Activated T-helper 2 cell treated with anti-CD3 and anti-CD28 coated beads, Interferon-gamma antibody, Interleukin-2, Interleukin-4, amounts not matched to agents 10 μg/mL and 5 μg/mL and 100 μg/mL, durations not matched to agents 14 hours and 24 hours and 36 hours (primary cell): ENCODE measurements at places on chromosomes 3 and 15.

- no peak for DNase-seq
Measured at GRCh38 chr3:159232966-159233365, 431.1 kb downstream of the MFSD1 start.

DNA sequence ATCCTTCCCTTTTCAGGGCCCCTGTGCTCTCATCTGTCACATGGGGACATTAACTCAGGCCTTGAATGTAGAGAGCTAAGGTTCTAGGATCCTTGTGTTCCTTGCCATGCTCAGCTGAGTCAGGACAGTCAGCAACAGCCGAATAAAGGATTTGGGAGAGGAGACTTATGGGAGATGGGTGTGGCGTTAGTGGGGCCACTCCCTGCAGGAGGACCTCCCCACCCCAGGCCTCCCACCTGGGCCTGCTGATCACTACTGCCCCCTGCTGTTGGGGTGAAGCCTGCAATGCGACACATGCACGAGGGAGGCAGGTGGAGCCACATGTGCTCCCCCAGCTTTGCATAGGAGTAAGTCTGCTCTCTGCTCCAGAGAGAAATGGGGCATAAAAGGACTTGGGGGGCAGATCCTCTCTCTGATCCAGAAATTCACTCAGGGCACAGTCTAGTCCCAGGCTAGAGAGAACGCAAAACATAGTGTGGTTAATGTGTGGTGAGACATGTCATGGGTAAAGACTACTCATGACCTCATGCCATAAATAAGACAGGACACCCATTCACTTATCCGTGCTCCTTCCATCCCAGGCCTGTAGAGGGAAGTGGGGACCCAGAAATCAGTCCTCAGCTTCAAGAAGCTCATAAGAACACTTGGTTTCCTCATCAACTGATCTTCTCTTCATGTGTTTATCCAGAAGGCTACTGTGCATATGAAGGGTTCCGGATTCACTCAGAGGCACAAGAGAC is 19.4 kb downstream of the RBP1 start:
- DNase-seq: no peak

DNA sequence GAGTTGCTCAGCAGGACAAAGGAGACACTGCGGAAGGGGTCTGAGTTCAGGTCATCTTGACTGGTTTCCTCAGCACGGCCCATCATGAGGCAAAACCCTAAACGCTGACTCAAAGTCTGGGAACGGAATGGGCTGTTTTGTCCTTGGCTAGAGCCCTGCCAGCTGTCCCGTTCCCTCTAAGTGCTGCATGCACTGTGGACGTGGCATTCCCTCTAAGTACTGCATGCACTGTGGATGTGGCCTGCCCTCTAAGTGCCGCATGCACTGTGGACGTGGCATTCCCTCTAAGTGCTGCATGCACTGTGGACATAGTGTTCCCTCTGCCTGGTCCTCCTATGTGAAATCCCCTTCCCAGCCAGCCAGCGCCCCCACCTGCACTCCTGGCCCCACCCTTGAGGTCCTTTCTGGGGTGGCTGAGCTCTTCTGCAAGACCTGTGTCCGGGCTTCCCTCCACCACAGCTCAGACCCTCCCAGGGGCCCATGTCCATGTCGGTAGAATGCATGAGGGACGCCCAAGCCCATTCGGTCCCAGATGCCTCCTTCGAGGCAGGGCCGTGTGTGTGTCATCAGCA is 36.7 kb downstream of the TM2D3 start:
- DNase-seq: no peak

GRCh38 chr15:83446904-83447709 is at the start of gene SH3GL3:
SH3GL3 (plus strand) TSS chr15:83447341; CDS start chr15:83447534, 193 bp downstream.
- peak; percentile 62 for DNase-seq

DNA sequence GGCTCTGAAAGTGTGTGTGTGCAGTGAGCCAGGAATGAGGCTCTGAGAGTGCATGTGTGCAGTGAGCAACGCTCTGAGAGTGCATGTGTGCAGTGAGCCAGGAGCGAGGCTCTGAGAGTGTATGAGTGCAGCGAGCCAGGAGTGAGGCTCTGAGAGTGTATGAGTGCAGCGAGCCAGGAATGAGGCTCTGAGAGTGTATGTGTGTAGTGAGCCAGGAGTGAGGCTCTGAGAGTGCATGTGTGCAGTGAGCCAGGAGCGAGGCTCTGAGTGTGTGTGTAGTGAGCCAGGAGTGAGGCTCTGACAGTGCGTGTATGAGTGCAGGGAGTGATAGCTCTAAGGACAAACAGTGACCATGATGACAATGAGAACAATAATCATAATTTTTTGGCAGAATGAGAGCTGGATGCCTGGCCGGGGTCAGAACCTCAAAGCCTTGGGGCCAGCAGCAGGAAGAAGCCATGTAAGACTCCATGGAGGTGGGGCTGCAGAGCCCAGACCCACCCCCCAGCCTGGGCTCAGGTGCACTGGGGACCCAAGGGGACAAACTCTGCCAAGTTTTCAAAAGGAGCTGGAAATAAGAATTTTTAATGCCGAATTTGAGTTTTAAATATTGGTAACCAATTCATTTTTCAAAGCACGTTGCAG is 85.7 kb upstream of the PRR20G start:
- no peak for DNase-seq

GRCh38 chr3:162540421-162540820 is 1043.8 kb downstream of the OTOL1 start:
- no peak for DNase-seq

DNA sequence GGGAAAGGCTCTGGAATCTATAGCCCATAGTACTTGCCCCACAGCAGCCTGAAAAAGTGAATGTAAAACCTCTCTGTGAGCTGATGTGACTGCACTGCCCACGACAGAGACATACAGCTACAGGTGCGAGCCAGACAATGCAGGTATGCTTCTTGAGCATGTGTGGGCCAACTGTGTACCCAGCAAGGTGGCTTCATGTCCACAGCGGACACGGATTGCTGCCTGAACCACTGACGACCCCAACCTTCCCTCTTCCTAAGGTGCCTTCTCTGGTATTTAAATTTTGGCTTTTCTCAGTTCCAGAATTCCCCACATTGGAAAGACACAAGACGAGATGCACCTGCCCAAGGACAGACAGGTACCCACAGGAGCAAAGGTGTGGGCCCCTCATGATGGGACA is 65.8 kb downstream of the SCN5A start:
- DNase-seq: no peak
